ENCODE measurements at places on chromosomes 7 and 10. TPM values are rescaled to one million over a fixed set of nuclear protein-coding genes. Genes with fewer than 3 reads are reported as not detected.

DNA sequence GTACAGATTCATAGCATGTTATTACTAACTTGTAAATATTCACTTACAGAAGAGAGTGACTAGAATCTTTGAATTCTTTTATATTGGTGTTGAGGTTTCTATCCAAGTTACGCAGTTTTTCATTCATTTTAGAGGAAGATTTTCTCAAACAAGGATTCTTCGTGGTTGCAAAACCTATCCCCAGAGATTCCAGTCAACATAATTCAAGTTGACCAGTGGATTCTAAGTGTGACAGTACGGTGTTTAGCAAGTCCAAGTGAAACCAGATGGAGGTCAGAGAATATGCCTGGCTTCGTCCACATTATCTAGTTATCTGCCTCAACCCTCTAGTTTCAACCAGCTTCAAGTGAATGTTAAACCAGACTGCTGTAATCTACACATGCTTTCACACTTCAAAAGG, 131.9 kb downstream of the SDK1 start:
- no peak for DNase-seq

DNA sequence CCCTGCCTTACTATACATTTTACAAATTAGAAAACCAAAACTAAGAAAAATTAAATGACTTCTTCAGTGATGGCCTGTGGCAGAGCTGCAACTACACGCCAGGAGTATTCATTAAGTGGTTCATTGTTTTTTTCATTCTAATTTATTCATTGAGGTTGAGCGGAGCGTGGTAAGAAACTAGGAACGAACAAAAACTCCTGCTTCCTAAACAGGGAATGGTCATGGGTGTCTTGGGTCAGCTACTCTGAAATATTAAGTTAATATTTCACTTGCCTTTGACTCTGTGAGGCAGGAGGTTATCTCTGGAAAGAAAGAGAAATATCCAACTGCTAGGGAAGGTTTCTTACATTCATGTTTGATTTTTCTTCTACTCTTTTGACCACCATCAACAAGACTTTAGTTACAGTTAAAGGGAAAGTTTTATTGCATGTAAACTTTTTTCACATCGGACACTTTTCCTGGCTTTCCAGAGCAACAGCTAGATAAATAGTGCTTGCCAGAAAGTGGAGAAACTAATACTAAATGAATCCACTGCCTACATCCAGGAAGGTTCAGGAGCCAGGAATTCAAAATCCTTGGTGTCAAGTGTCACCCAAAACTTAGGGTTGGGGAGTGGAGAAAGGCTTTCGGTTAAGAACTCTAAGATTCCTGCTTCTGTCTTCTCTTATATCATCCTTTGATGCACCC, 896 bp upstream of the GNG11 start:
- no peak for DNase-seq

DNA sequence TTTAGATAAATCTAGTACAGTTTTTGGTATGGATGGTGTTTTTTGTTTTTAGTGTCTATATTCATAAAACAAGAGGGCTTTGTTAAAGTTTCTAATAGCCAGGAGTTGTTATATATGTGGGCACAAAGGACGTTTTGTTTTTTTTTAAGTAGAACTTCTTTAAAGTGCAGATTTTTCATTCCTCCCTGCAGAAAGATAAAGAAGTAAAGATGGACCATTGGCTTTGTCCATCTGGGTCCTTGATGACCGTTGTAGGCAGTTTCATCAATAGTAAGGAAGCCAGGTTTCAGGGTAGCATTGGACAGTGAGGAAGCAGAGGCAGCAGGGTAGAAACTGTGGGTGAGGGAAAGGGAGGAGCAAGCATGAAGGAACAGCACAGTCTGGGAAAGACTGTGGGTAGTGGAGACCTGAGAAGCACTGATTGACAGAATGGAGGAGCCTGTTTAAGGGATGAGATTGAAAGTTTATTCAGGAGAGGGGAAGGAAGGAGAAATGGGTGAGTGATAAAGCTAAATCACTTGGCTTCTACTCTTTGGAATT, 5.3 kb downstream of the CALU start:
- DNase-seq = no peak

GRCh38 chr7:45185864-45186250, 28.3 kb downstream of the RAMP3 start:
- no peak for DNase-seq

DNA sequence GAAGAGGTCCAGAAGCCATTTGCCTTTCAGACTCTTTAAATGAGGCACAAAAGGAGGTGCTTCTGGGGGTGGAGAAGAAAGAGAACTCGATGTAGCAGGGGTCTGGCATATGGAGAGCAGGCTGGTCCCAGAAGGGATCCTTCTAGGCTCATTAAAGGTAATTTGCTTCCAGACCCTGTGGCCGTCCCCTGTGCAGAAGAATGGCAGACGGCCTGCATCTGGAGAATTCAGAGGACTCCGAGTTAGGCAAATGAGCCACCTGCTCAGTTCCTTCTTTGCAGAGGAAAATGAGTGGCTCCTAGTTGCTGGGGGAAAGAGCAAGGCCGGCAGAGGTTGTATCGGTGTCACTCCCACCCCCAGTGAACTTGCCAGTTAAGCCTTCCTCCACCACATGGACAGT, 73.8 kb upstream of the FAM180A start:
- DNase-seq = no peak

The CABCOCO1 gene
- total RNA-seq = not detected

- DNase-seq = no peak
Observed at GRCh38 chr7:30709549-30709948, 27.3 kb upstream of the CRHR2 start.
